ENCODE measurements at places on chromosomes 16 and 17.
A peak's percentile ranks its signal among the peaks of the same experiment; 100 is the strongest.

DNA sequence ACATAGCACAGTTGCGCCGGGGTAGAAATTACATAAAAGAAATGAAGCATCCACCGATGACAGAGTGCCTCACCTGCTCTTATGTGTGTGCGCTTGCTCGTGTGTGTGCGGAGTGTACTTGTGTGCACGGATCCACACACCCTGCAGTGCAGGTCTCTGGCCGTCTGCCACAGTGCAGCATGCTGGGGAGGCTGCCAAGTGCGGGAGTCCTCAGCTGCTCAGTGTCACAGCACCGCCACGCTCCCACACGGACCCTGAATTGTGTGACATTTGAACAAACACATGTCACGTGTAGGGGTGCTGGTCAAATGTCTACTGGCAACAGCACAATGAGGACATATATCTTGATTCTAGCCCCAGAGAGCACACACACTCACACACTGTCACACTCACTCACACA is 243.0 kb upstream of the MYOCD start:
- DNase-seq = no peak

DNA sequence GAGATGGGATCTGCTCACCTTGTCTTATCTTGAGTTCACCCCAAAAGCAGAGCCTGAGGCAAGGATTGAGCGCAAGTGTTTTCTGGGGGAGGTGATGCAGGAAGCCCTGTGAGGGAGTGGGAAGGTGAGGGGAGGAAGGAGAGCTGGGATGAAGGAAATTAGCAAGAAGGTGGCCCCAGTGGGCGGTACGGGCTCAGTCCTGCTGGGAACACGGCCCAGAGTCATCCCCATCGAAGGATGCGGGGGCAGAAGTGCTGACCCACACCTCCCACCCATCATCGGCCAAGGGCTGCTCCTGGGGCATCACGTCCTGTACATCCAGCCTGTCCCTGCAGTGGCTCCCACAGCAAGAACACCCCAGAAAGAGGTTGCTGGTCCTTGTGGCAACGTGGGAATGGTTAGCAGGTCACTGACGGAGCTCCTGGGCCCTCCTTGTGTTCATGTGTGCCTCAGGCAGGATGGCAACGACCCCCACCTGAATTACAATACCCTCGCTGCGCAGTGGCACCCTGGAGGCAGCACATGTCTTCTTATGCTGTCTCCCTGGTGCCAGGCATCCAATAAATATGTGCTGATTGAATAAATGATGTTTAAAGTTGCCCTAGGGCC is 18.2 kb downstream of the C16orf95 start:
- no peak for DNase-seq

DNA sequence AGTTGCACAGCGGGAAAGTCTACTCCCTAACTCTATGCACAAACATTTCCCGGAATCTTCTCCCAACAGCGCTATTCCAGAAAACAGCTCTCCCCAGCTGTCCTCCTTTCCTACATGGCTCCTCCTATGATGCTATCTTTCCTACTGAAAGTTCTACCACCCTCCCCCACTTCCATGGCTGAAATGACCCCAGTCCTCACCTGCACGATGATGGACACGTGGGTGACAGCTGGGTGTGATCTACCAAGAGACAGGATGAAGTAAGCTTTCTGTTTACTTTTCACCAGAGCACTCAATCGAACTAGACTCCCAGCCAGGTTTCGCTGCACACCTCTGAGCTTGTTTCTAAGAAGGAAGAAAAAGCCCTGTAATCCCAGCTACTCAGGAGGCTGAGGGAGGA is 10.7 kb downstream of the CTC1 start:
- no peak for DNase-seq

DNA sequence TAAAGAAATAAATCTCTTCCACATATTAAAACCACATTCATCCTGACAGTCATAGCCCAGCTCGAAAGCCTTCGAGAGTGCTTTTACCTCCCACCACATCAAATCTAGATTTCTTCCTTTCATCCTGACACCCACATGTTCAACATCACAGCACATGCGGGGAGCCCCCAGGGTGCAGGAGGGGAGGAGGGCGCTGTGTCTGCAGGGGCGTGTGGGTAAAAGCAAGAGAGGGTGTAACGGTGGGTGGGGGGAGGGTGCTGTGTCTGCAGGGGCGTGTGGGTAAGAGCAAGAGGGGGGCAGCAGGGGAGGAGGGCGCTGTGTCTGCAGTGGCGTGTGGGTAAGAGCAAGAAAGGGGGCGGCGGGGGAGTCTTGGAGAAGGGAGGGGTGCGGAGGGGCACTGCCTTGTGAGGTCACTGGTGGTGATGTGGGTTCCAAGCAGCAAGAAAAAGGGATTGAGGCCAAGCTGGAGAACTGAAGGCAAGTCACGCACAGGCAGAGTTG is 34.7 kb downstream of the ADCY9 start:
- peak; percentile 42 for DNase-seq

GRCh38 chr16:14036889-14037288 is 34.2 kb upstream of the MRTFB start:
- DNase-seq = no peak

DNA sequence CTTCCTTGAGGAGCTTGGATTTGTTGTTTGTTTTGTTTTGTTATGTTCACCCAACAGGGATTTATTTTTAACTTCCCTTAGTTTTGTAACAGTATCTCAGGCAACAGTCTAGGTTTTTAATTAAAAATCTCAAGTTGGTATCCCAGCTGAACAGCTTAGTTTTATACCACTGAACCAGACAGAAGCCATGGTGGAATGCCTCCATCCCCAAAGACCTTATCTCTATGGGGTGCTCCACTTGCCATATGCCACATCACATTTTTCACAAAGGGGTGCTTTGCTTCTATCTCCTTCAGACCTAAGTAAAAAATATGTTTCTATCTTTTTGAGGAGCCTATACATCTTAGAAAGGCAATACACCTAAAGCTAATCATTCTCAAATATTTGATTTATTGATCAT is 715.8 kb upstream of the KIF2B start:
- DNase-seq = no peak

GRCh38 chr16:65301029-65301428 is 179.2 kb upstream of the CDH11 start:
- no peak for DNase-seq

GRCh38 chr16:19114359-19115147 is 789 bp downstream of the ITPRIPL2 start:
- no peak for DNase-seq

DNA sequence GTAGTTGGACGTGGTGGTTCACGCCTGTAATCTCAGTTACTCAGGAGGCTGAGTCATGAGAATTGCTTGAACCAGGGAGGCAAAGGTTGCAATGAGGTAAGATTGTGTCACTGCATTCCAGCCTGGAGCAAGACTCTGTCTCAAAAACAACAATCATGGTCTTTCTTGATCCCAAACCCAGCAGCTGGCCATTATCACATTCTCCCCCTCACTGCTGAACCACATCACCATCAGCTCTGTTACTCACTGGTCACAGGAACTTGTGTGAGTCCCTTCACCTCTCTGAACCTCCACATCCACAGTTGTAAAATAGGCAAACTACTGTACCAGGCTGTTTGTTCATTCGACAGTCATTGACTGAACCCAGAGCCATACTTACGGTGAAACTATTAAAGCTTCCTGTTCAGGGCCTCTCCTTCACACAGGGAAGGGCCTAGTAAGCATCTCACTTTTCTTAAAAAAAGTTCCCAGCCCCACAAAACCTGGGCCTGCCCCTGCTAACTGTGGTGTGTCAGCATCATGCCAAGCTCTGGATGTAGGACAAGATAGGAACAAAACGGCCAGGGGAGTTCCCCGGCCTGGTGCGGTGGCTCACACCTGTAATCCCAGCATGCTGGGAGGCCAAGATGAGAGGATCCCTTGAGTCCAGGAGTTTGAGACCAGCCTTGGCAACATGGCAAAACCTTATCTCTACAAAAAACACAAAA is 104.7 kb downstream of the COPRS start:
- DNase-seq = no peak

- DNase-seq = peak; percentile 83
These were observed 759 bp downstream of the ALKBH5 start for GRCh38 chr17:18184143-18185031.

All from CD4-positive, alpha-beta T cell treated with Interleukin-1 beta for 1 hour (primary cell).